ENCODE measurements at places on chromosomes 5 and 9. TPM values are rescaled to one million over a fixed set of nuclear protein-coding genes. Genes with fewer than 3 reads are reported as not detected.

Gene SEMA5A
- 0.57 TPM for total RNA-seq

Gene SLC1A1
- total RNA-seq: 41.6 TPM

Gene WASHC1
- total RNA-seq: 7.9 TPM

Gene SSBP2
- total RNA-seq: 1.2 TPM

Gene LRRC19
- not detected for total RNA-seq
